NCI-H1930 (cell line): ENCODE measurements at places on chromosomes 12 and 14.

GRCh38 chr12:11685316-11685715 is 35.8 kb downstream of the ETV6 start:
- no peak for DNase-seq

DNA sequence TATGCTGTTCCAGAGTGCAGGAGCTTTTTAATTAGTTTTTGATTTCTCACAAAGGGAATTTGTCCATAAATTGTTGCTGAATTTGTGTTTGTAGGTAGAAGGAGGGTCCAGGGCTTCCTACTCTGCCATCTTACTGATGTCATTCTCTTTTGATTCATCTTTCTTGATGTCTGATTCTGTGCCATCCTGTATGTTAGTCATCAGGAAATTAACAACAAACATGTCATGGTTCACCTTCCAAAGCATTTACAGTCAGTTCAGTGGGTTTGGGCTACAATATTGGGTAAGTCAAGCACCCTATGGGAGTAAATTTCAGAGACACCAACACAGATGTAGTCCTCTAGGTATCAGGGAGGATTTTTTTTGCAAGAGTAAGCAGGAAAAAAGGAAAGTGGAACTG is 135.2 kb upstream of the SLC38A2 start:
- no peak for DNase-seq

GRCh38 chr12:32261638-32262037 is 137.7 kb upstream of the FGD4 start:
- DNase-seq, result no peak

DNA sequence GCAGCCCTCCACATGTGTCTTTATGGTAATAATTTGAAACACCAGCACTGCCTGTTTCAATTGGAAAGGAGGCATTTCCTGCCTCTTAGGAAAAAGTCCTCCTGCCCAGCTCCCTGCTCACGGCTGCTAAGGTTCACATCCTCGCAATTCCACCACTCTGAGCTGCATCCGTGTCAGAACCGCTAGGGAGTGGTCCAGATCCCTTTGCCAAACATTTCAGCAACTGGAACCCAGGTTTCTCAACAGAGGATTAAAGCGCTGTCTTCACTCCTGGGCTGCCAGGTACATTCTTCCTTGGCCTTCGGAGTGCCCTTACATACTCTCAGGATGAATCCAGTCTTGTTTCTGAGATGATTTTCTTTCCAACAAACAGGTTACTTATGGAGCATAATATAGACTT is 23.3 kb downstream of the C14orf132 start:
- DNase-seq, result no peak

DNA sequence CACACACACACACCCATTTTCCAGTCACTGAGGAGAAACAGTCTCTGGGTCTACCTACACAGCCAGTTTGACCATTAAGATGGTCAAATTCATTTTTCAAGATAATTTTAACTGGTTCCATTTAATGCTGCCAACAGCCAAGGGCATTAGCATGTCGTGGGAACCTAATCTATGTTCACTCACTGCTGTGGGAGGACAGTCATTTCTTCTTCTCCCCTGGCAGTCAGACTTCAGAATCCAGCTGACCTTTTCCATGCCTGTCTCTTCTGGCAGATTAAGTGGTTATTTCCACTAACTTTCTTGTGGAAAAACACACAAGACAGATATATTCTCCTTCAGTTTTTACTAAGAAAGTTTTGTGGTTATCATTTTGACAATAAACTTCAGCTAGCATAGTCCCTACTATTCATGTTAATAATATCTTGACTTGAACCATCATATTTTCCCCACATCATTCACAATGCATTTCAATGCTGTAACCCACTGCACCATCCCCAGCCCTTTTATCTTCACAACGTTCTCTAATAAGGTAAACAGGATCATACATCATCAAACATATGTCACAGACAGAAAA is 82.2 kb downstream of the DAD1 start:
- no peak for DNase-seq

DNA sequence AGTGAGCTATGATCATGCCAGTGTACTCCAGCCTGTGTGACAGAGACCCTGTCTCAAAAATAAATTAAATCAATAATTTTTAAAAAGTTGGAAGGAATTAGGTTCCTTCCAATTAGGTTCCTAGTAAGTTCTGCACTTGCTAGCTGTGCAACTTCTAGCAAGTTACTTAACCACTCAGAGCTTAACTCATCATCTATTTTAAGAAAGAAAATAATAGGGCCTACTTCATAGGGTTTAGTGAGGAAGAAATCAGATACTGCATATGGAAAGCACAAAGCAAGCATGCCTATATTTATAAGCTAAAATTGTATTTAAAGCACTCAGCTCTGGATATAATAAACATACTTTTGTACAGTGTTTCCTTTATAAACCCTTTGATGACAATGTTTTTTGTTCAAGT is 10.7 kb downstream of the FOXN3 start:
- DNase-seq, result no peak

DNA sequence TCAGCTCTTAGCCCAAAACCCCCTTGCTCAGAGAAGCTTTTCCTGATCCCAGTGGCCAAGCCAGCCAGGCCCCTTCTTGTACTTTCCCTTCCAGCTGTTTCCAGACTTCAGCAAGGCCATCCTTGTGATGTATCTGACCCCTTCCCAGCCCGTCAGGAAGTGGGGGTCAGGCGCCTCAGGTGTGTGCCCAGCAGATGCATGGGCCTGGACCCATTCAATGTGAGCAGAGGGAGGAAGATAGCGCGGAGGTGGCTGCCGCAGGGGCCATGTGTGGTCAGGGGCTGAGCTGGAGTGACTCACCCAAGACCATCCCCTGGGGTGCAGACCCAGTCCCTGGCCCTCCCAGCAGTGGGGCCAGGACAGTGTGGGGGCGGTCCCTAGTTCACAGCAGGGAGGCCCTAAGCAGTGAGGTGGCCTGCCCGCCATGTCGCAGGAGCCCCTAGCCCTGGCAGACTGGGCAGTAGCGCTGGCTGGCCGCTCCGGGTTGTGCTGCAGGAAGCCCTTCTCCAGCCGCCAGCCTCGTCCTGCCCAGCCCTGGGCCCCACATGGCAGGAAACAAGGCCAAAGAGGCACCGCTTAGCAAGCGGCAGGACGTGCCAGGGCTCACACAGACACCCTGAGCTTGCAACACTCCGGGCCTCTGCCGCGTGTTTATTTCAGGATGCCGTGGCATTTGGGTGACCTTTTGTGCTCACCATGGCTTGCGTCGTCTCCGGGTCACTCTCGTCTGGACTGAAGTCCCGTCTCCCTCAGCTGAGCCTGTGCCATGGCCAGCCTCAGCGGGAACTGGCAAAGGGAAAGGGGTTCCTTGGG is 12.0 kb downstream of the ADSS1 start:
- no peak for DNase-seq

DNA sequence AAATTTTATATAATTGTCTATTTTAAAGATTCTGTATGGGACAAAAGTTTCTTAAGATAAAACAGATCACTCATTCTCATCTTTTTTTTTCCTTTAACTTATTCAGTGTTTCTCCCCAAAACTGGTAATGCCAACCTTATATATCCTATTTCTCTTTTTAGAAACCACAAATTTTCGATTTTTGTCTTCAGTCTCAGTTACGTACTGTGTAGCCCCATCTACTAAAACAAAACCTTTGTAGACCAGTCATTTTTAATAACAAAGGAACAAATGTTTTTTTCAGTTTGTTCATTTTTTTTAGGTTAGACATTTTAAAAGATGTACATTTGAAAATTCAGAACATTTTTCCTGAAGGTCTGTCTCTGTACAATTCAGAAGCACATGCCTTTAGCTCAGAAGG is 18.2 kb downstream of the PNMA1 start:
- no peak for DNase-seq

DNA sequence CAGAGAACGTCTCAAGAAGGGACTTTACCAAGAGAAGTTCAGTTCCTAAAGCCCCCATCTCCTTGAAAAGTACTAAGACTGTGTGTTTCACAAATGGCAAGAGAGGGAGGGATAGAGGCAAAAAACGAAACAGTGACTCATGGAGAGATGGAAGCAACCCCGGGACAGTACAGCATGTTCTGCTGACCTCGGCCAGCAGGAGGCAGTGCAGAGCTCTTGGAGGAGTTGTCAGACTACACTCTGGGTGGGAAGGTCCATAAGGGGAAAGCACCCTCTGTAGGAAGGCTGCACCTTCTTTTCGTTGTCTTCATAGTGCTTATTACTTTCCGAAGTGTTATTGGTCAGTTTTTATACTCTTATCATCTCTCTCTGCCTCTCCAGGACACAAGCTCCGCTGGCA is 525.2 kb upstream of the CCDC196 start:
- DNase-seq, result peak; percentile 34

DNA sequence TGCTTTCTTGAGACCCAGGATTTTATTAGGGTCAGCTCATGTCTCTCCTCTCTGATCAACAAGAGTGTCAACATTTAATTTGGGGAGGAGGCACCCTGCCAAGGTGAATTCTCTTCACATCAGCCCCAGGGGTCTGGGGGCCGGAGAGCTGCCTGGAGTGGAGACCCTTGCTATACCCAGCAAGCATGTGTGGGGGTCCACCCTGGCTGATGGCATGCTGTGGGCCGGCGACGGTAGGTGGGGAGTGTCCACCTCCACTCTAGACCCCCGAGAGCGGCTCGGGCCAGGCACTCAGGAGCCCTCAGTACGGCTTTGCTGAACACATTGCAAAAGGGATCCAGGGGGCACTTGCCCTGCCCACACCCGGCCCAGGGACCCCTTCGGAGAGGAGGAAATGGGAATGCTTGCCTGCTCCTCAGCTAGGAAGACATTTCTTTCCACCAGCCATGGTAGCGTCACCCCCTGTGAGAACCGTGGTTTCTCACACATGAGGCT is 10.4 kb downstream of the MEG3 start:
- DNase-seq, result no peak

DNA sequence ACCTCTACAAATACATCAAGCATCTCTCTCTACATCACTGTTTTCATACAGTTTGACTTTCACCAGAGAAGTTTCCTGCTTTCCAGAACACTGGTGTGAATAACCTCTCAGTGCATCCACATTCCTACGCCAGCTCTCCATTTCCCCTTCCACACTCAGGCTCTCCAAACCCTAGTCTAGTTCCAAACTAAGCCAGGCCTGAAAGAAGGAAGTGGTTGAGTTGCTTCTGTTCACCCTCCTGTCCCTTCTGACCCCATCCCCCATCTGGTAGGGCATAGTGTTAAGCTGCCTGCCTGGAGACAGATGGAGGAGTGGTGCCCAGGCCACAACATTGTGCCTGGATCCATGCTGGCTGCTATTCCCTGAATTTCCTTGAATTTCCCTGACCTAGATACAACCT is 132.4 kb downstream of the GPR65 start:
- no peak for DNase-seq

DNA sequence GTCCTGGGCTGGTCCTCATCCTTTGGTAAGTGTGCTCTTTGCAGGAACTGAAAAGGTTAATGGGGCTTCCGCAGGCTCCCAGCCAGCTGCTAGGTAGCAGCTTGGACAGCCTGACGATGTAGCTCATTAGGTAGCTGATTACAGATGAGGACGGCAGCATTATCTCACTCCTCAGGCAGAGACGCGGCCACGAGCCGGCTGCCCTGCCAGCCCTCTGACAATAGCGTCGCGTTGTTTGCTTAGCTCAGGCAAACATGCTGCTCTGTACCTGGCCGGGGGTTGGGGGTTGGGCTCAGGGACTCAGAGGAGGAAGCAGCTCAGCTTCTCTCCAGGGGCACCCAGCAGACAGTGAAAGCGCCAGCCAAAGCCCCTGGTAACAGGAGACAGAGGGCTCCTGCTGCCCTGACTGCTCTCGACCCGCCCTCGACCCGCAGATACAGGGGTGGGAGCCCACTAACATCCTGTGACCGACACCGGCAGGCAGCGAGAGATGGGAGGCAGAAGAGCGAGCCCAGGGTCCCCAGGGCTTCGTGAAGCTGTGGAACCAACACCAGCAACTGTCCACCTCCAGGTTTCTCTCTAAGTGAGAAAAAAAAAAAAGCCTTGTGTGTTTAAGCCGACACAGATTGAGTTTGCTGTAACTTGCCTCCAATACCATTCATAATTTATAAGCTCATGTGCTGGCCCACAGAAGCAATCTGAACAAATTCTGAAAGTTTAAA is 53.4 kb upstream of the DLK1 start:
- peak; percentile 65 for DNase-seq

DNA sequence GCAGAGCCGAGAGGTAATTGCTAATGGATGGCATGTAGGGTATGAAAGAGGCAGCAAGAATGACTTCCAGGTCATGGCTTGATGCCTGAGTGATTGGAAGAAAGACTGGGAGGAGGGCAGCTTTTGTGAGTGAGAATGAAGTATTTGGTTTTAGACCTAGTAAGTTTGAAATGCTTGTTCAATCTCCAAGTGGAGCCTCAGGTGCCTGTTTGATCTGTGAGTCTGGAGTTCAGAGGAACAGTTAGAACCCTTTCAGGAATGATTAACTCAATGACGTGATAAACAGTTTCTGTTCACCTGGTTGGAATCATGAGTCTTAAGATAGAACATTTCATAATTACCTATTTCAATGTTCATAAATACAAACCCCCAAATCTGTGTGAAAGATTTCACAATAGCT is 10.4 kb downstream of the KCNJ8 start:
- no peak for DNase-seq

GRCh38 chr12:116881877-116882507 is 751 bp upstream of the HRK start:
- no peak for DNase-seq

DNA sequence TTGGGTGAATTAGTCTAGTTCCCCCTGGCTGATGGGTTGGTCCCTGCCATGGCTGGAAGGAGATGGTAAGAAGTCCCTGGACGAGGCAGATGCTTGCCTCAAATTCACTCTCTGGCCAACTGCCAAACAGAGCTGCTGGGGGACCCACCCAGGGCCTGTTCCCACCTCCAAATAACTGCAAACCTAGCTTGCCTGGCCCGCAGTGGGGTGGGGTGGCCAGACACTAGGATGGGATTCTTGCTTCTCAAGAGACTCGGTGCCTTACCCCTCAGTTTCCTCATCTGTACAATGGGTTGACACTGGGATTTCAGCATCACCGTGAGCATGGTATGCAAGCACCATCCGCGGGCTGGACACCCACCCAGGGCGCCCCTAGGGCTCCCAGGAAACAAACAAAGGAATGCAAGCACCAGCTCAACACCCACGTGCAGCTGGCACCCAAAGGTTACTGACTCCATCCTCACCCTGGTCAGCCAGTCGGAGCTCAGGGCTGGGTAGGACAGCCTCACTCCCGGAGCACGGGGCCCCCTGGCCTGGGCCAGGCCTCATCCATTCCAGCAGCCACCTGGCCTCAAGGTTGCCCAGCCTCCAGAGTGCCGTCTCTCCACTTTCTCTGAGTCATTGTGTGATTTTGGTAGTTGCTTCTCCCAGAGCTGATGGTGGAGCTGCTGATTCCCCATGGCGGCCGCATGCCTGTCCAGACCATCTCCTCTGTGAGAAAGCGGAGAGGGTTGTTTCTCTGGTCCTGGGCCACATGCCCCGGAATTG is 205.2 kb upstream of the RTL1 start:
- no peak for DNase-seq

- DNase-seq, result no peak
These were observed 26.3 kb downstream of the BATF start for GRCh38 chr14:75548544-75548943.

DNA sequence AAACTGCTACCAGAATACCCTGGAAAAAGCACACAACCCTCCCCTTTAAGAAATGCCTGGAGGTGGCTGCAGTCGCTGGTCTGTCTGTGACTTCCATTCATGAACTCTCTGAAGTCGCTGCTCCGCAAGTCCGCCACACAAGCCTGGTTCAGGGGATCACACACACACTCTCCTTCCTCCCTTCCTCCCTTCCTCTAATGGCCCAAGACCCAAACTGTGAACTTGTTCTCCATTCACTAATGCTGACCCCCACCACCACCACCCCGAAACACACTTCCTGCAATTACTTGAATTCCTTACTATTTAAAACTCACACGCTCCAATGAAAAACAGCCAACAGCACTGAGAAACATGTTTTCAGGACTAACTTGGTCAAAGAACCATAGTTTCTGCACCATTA is 1.0 kb upstream of the LMO3 start:
- no peak for DNase-seq

- DNase-seq, result no peak
These were observed 22.7 kb downstream of the SETD1B start for GRCh38 chr12:121826318-121827150.
